ENCODE measurements at places on chromosomes 12 and 14. TPM values are rescaled to one million over a fixed set of nuclear protein-coding genes. Genes with fewer than 3 reads are reported as not detected.
A peak's percentile ranks its signal among the peaks of the same experiment; 100 is the strongest.

Gene CCDC197
- 0.25 TPM for total RNA-seq

Gene SLC5A8
- not detected for total RNA-seq

- no peak for DNase-seq
Observed at GRCh38 chr12:68623984-68624383, 13.3 kb downstream of the RAP1B start.

Gene MYH7
- not detected for total RNA-seq

DNA sequence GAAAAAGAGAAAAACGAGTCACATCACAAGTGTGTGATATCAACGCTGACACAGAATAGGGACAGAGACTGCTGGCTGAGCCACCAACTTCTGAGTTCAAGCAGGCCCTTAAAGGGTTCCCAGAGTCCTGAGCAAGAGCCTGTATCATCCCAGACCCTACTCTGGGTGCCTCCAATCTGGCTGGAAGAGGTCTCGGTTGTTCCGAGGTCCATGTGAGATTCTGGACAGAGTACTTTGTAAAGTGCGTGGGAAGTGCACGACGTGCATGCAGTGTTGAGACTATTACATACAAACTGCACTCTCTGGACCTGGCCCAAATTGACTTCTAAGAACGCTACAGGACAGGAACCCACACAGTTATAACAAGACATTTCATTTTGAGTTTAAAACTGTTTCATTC, 40.6 kb downstream of the MOK start:
- DNase-seq: no peak

Gene SERPINA9
- not detected for total RNA-seq

DNA sequence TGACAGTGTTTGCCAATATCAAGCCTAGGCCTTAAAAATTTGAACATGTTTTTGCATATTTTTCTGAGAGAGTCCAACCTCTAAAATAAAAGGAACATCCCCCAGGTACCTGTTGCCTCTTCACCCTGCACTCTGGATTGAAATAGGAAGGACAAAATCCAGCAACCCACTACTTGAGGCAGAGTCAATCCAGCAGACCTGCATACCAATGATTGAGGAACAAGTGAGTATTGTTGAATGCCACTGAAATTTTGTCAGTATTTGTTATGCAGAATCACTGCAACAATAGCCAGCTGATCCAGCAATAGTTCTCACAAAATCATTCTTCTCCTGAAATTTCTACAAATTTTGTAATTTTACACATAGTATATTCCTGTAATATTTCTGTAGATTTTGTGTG, 460.6 kb upstream of the FOXG1 start:
- DNase-seq: no peak

GRCh38 chr12:121516437-121517011, 64.3 kb downstream of the KDM2B start:
- no peak for DNase-seq

DNA sequence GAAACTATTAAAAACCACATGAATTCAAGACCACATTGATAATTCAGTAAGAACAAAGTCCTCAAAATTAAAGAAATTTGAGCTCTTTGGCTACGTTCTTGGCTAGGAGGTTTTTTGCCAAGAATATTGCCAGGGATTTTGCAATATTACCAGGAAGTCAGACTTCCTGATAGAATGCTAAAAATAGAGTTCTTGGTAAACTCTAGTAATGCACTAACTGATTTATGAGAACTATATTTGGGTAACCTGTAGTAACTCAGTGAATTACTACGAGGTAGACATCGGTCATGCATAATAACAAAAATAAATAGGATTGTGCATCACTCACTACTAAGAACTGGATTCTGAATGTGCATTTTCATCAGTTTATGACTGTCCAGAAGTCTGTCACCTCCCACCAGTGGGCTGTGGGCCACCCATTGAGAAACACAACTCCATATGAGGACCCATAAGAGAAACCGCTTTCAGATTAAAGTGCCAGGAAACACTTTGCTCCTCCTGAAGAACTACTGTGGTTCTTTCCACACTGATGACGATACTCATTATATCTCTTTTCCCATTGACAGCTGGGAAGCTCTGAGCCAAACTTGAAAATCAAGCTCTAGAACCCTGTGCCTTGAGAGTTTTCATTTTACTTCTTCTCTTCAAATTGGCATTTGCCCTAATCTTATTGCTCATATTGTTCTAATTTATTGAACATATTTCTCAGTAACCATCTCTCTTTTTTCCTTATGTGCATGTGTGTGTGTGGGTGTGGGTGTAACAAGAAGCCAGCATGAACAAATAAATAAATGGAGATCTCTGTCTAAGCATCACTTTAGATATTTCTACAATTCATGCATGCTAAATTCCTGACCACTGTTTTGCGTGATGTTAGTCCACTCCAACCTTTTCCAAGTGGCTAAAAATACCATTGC, 116.6 kb downstream of the BCL11B start:
- no peak for DNase-seq

Gene SLC48A1
- total RNA-seq: 13.9 TPM

DNA sequence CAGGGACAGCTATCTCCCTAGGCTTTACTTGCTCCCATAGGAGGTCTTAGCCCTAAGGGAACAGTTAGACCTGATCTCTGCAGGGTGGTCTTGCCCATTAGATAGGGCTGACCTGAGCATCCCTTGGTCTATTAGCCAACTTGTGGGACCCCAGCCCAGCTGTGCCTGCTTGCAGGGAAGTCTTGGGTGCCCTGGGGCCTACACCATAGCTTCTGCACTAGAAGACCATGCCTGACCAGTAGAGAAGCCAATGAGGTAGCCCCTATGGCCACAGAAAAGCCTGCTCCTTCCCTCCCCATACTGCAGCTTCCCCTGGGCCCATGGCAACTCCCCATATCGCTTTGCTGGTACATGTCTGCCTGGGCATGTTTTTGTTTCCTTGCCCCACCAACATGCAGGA, 1049.1 kb downstream of the TRHDE start:
- no peak for DNase-seq

Gene CRACR2A
- 36.9 TPM for total RNA-seq

- DNase-seq: peak; percentile 61
Observed at GRCh38 chr12:120468821-120469449, 613 bp downstream of the SRSF9 start.

GRCh38 chr12:52495389-52495788, 2.3 kb upstream of the KRT6A start:
- no peak for DNase-seq

GRCh38 chr14:39998854-39999253, 566.6 kb upstream of the FBXO33 start:
- no peak for DNase-seq

- no peak for DNase-seq
Observed at GRCh38 chr14:32478050-32478449, 149.0 kb downstream of the AKAP6 start.

Gene LUM
- total RNA-seq: not detected

DNA sequence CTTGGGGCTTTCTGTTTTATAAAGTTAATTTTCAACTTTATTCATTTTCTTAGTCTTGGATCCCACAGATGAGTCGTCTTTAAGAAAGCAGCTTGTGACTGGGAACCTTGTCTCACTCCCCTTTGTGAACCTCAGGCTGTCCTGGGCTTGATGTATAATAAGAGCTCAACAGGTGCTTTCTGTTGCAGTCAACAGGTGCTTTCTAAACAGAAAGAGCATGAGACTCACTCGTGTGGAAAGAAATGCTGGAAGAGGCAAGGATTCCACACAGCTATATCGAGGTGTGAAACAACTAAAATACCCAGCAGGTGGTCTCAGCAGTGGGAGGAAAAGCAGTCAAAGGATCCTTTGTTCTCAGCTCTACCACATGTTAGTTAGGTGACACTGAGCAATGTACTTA, 398.9 kb downstream of the EGLN3 start:
- DNase-seq: no peak

- DNase-seq: no peak
Observed at GRCh38 chr14:90995785-90996184, 64.7 kb downstream of the RPS6KA5 start.

DNA sequence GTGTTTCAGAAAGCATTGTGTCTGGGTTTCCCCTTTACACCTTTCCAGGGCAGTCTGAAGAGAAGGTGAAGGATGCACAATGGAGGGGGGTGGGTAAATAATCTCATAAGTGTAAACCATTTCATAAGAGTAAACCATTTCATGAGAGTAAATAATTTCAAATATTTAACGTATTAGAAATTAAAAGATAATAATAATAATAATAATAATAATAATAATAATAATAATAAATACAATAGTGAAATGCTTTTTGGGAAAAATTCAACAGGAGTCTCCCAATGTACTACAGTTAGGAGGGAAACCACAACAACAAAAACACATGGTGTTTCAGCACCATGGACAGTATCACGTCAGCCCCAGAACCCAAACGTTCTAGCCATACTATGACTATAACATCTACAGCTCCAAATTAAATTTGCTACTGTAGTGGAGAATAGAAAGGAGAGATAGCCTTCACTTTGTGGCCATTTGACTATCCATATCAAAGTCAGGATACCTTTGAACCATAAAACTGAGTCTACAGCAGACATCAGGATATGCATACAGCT, 691.8 kb downstream of the BCL11B start:
- DNase-seq: no peak

Gene SDR39U1
- 79.5 TPM for total RNA-seq

Gene STON2
- total RNA-seq: not detected

- no peak for DNase-seq
Observed at GRCh38 chr12:65822732-65823512, 1.4 kb upstream of the HMGA2 start.

DNA sequence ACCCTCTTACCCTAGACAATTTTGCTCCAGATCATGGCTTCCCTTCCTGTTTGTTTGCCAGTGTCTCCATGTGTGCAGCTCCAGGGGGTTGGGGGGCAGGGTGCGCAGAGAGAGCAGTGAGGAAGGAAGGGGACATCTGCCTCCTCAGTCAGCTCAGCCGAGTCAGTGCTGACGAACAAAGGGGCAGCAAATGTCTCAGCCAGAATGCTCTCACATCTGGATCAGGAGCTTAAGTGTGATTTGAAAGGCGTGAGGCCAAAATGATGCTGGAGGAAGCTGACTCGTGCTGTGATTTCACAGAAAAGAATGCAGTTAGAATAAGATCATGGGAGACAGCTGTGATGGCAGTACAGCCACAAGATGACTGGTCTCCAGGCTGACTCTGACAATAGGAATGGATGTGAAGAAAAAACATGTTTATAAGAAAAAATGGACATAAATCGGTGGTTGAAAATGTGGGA, 27.1 kb upstream of the CDK17 start:
- no peak for DNase-seq

DNA sequence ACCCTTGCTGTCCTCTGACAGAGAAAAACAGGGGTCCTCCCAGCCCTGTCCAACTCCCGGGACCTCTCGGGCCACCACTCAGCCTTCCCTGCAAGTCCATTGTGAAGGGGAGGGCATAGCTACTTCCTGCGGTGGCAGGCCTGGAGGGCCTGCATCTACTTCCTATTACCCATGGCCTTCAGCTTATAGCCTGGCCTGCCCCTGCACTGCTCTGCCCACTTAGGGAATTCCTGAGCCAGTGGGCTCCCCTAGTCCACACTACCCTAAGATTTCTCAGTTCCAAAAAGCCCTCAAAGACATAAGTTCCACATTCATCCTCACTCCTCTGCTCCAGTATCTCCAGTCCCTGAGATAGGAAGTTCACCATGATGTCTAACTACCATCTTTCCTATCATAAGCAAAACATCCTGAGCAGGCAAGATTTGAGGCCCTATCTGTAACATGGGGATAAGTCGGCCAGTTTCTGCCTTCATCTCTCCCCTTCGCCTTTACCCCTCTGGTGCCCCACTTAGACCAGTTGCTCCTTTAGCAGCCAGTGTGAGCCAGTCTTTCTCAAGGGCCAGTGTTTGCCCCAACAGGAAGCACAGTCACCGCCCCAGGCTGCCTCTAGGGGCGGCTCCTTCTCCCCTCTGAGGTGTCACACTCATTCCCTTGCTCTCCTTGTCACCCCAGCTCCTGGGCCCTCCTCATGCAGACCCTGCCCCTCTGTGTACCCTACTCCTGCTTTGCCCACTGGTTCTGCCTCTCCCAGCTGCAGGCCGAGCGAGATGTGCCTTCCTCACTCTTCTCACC, 10.9 kb downstream of the HDAC7 start:
- DNase-seq: peak; percentile 65

DNA sequence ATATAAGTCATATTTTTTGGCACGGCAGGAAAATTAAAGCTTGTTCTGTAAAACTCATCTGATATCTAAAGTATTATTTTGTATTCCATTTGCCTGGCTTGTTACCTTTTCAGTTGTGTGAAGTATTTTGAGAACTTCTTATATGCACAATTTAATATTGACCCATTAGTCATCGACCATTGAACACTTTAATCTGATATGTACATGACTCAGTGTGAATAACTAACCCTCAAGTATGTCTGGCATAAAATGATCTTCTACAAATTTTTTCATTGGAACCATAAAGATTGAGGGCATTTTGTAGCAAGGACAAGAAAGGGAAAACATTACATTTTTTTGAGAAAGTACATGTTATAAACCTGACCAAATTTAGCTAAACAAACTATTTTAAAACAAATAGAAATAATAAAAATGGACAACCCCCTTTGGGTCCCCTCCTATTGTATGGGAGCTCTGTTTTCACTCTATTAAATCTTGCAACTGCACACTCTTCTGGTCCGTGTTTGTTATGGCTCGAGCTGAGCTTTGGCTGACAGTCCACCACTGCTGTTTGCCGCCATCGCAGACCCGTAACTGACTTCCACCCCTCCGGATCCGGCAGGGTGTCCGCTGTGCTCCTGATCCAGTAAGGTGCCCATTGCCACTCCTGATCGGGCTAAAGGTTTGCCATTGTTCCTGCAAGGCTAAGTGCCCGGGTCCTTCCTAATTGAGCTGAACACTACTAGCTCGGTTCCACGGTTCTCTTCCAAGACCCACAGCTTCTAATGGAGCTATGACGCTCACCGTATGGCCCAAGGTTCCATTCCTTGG, 118.8 kb downstream of the SLC6A15 start:
- no peak for DNase-seq
